Kidney glomerular epithelial cell (primary cell): ENCODE measurements at places on chromosomes 1 and 21.
A peak's percentile ranks its signal among the peaks of the same experiment; 100 is the strongest.

- no peak for DNase-seq
These were observed 43.5 kb upstream of the TRAPPC10 start for GRCh38 chr21:43968410-43969114.

GRCh38 chr1:55154616-55155015, 60.5 kb downstream of the USP24 start:
- DNase-seq = no peak

GRCh38 chr1:47661040-47661439, 223.2 kb downstream of the FOXD2 start:
- DNase-seq = no peak

- DNase-seq = peak; percentile 62
These were observed 797 bp downstream of the CC2D1B start for GRCh38 chr1:52365071-52365745.

DNA sequence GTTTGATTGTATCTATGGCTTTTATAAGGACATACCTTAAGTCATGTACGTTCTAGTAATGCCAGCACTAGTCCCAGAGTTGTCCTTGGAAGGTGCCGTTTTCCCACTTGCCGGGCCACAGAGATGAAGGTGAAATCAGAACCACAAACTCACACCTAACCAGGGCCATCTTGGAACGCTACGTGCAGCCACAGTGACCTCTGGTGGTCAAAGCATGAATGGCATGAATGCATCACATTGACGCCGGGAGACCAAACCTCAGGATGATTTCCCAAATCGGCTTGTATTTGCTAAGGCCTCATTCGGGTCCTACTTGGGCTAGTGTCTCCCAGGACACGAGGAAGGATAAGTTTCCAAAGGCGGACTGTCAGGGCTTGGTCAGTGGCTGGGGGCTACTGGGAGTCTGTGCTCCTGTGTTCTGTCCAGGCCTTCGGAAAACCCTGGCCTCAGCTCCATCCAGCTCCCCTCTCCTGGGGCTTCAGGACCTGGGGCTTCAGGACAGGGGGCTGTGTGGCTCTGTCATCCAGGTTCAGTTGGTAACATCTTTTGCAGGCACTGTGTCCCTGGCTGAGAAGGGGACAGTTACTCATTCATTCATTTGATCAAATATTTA, 260.5 kb downstream of the PRDM2 start:
- peak; percentile 60 for DNase-seq
